Activated naive CD4-positive, alpha-beta T cell treated with anti-CD3 and anti-CD28 coated beads for 36 hours (primary cell): ENCODE measurements at places on chromosomes 5 and 9. TPM values are rescaled to one million over a fixed set of nuclear protein-coding genes. Genes with fewer than 3 reads are reported as not detected.

TPPP gene
- total RNA-seq: 0.02 TPM

PCDHGA8 gene
- total RNA-seq: not detected

TAS2R1 gene
- not detected for total RNA-seq

GPR150 gene
- 0.64 TPM for total RNA-seq

FAM169A gene
- total RNA-seq: 10.7 TPM

UBE2QL1 gene
- total RNA-seq: not detected

KIF24 gene
- 4.2 TPM for total RNA-seq

CDKN2B gene
- total RNA-seq: not detected

ARID3C gene
- 0.29 TPM for total RNA-seq

CCDC183 gene
- total RNA-seq: 0.38 TPM

MTREX gene
- total RNA-seq: 76.1 TPM

PLPP7 gene
- 0.25 TPM for total RNA-seq

GGTA1 gene
- not detected for total RNA-seq

C9orf152 gene
- total RNA-seq: not detected

NMUR2 gene
- not detected for total RNA-seq

KLHL3 gene
- 2.0 TPM for total RNA-seq

LCN2 gene
- total RNA-seq: not detected

LHX3 gene
- total RNA-seq: not detected

FGF18 gene
- total RNA-seq: 0.17 TPM

RAD17 gene
- total RNA-seq: 24.1 TPM

SEMA6A gene
- total RNA-seq: 0.10 TPM

IPPK gene
- total RNA-seq: 7.6 TPM

SMAD5 gene
- total RNA-seq: 1.2 TPM

ADAM19 gene
- 39.3 TPM for total RNA-seq

AK8 gene
- not detected for total RNA-seq

SPINK4 gene
- not detected for total RNA-seq

SDHA gene
- total RNA-seq: 133 TPM

ETF1 gene
- 99.8 TPM for total RNA-seq

PLAC8L1 gene
- 0.36 TPM for total RNA-seq

PCDHGA3 gene
- not detected for total RNA-seq

LHX2 gene
- not detected for total RNA-seq

EQTN gene
- not detected for total RNA-seq

S1PR3 gene
- total RNA-seq: 1.4 TPM

PCDHA2 gene
- total RNA-seq: not detected

GRXCR2 gene
- not detected for total RNA-seq

SPATA9 gene
- not detected for total RNA-seq

SMIM33 gene
- total RNA-seq: 0.14 TPM

NEURL1B gene
- total RNA-seq: 0.64 TPM

SLC6A3 gene
- not detected for total RNA-seq

NR2F1-AS1 gene
- not detected for total RNA-seq

PCDHB3 gene
- total RNA-seq: not detected

ZDHHC11B gene
- total RNA-seq: not detected

IL13 gene
- 0.49 TPM for total RNA-seq

PFN3 gene
- not detected for total RNA-seq

CDKN2B-AS1 gene
- total RNA-seq: 0.24 TPM

BTNL3 gene
- not detected for total RNA-seq

CNTNAP3B gene
- not detected for total RNA-seq

ZNF879 gene
- 1.8 TPM for total RNA-seq

HTR1A gene
- not detected for total RNA-seq

SPINK7 gene
- not detected for total RNA-seq

ABCA1 gene
- 31.3 TPM for total RNA-seq

IL9 gene
- not detected for total RNA-seq

PDE8B gene
- total RNA-seq: 0.14 TPM

SV2C gene
- not detected for total RNA-seq

PTPRD gene
- total RNA-seq: not detected

RMI1 gene
- 19.3 TPM for total RNA-seq

PCDHGB6 gene
- total RNA-seq: not detected
